ENCODE measurements at places on chromosomes 13 and 19.

DNA sequence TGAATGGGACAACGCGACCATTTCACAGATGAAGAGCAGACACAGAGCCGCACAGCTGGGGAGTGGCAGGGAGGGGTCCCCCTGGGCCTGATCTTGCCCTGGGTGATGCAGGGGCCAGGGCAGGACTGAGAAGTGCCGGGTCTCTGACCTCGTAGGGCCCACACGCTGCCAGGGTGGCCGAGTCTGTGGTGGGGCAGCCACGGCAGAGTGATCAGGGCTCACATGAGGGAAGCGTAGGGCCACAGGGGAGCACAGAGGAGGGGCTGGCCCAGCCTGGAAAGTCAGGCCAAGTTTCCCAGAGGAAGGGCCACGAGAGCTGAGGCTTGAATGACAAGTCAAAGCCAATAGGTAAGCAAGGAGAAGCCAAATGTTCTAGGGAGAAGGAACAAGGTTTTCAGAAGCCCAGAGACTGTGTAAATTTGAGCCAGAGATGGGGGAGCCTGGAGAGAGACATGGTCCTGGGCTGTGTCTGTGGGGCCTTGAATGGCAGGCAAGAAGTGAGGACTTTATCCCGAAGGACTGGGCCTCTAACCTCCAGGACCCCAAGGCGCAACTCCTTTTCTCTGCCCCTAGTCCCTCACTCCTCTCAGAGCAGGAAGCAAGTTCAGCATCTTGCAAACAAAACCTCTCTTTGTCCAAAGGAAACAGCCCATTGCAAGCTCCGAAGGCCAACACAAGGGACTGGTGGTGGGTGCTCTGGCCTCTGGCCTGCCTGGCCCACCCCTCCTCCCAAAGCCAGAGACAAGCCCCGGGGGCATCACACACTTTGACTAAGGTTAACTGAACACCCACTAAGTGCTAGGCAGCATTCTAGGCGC lies 31.7 kb upstream of the FXYD3 start:
- no peak for DNase-seq

DNA sequence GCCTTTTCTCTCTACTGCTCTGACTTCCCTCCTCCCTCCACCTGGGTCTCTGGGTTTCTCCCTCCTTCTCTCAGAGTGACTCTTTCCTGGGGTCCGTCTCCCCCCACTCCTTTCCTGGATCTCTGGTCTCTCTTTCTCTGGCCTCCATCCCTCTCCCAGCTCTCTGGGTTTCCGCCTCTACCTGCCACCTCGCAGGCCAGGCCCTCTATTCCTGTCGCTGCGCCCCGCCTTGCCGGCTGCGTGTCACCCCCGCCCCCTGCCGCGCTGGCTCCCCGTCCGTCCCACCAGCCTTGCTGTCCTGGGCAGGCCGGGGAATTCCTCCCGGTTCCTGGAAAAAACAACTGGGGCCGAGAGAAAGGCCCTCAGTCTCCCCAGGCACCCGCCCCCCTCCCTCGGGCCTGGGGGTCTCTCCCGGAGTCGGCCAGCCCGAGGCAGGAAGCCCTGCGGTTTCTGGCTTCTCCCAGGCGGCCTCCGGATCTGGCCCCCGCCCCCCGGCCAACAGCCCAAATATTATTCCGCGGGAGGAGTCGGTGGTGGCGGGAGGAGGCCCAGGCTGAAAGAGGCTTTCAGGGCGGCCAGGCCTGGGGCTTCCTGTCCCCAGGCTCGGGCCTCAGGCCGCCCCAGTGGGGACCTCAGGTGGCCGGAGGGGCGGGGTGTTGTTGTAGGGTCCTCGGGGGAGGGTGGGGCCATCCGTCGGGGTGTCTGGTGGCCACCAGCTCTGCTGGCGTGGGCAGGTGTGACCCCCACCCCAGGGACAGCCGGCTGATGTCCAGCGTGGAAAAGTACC lies 9.3 kb downstream of the IRF2BP1 start:
- DNase-seq: no peak

- DNase-seq: no peak
These were observed 17.6 kb upstream of the KLK4 start for GRCh38 chr19:50928831-50929230.

GRCh38 chr19:589693-590395 lies at the start of gene HCN2:
TSS of gene HCN2 (plus strand) at chr19:589881. CDS start at chr19:589946, 65 bp downstream.
- no peak for DNase-seq

DNA sequence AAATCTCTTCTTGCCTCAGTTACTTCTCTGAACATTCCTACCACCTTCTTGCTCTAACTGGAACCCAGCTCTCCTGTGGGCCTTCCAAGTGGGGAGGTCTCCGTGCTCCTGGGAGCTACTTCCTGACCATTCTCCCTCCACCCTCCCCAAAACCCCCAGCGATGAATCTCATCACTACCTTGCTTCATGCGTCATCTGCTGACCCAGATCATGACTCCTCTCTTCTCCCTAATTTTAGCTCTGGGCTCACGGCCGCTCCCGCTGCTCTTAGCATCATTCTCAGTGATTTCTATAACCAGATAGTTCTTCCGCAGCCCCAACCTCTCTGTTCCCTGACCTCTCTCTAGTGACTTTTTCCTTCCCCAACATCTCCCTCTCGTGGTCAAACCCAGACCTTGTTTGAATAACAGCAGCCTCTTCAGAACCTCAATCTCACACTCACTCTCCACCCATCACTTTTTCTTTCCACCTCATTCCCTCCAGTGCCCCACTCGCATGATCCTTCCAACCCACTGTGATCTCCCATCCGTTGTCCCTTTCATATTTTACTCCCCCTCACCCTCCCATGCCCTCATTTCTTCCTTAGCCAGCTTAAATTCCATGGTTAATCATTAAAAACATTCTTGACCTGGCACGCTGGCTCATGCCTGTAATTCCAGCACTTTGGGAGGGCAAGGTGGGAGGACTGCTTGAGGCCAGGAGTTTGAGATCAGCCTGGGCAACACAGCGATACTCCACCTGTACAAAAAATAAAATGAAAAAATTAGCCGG lies 21.8 kb downstream of the MRPS12 start:
- DNase-seq: no peak

- no peak for DNase-seq
These were observed 16.5 kb downstream of the DGKH start for GRCh38 chr13:42064966-42065365.

DNA sequence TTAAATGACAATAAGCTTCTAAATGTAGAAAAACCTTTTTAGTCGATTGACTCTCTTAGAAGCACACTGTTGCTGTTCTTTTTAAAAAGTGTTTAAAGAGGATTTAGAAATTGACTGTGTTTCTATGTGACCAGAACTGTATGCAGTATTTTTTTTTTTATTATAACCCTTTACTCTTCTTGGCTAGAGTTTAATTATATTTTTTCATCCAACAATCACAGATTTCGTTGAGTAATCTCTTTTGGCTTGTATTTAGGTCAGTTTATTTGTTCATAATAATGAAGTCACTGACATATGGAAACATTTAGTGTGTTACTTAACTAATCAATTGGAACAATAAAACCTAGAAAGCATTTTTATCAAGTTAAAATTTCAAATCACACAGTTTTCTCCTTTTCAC lies 19.9 kb downstream of the CSNK1A1L start:
- DNase-seq: no peak

- no peak for DNase-seq
These were observed 814 bp downstream of the S1PR2 start for GRCh38 chr19:10230173-10230860.

GRCh38 chr19:27729332-27729731 lies 1483.6 kb downstream of the UQCRFS1 start:
- DNase-seq: no peak

- DNase-seq: no peak
These were observed 1.5 kb downstream of the ONECUT3 start for GRCh38 chr19:1754636-1755466.

DNA sequence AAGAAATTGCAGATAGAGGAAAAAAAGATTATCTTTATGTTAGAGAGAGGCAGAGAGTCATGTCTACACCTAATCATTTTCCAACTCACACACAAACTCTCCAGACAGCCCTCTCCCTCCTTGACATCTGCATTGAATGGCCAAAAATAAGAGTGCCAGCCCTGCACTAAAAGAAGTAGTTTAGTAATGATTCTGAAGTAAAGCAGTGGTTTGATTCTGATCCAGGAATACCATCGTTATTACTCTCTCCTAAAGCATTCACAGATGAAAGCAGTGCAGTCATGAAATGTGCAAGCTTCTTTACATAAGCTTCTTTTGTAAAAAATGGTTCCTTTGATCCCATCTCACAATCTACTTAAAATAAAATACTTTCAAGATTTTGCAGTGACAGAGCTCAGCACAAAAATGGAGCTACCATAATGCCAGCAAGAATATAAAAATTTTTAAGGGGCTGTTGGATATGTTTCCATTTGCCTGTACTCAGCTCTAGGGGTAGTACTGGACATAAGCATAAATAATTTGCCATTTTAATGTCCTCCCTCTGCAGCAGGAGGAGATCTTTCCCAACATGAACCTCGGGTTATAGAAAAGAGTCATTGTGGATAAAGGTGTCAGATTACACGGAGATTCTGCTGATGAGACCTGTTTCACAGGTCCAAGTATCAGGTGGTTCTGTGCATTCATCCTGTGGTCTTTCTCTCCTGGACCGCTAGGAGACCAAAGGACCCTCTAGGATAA lies 406.3 kb downstream of the DCT start:
- no peak for DNase-seq

GRCh38 chr13:51298812-51299211 lies 40.7 kb upstream of the SERPINE3 start:
- no peak for DNase-seq

- DNase-seq: no peak
These were observed 5.9 kb downstream of the RPL18A start for GRCh38 chr19:17865364-17866311.

- DNase-seq: no peak
These were observed 13.3 kb upstream of the LAIR2 start for GRCh38 chr19:54489341-54489740.

GRCh38 chr19:10061717-10062310 lies 24.3 kb upstream of the SHFL start:
- DNase-seq: no peak

DNA sequence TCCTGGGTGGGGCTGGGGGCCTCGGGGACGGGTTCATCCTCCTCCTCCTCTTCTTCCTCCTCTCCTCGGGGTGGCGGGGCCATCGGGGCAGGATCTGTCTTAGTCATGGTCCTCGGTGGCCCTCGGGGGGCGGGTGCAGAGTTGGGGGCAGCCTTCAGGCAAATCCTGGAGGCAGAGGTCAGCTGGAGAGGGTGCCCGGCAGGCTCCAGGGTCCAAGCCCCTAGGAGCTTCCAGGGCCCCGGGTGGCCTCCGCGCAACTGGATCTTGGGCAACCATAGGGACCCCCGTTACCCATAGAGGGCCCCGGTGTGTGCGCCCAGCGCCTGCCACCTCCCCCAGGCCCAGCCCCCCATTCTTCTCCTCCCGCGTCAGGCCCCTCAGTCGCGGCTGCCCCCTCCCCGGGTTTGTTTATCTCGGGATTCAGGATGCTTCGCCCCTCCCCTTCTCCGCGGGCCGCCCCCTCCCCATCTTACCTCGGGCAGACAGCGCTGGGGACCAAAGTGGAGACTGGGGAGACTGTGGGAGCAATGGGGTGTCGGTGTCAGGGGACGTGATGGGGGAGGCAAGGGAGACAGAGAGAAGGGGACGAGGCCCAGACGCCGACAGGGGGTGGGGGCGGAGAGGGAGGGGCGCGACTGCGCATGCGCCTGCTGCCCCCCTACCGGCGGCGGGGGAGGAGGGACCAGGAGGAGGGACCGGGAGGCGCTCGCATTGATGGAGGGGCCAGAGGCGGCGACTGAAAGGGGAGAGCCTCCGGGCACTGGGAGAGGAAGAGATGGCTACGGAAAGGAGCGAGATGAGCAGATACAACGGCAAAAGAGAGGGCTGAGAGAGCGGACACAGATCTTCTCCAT lies at the start of gene CLIP3:
Gene CLIP3, minus strand, starts transcription at position 623 of the 854 bp plus-strand sequence. Its CDS starts 516 bp downstream, at position 107.
- DNase-seq: peak; percentile 85

DNA sequence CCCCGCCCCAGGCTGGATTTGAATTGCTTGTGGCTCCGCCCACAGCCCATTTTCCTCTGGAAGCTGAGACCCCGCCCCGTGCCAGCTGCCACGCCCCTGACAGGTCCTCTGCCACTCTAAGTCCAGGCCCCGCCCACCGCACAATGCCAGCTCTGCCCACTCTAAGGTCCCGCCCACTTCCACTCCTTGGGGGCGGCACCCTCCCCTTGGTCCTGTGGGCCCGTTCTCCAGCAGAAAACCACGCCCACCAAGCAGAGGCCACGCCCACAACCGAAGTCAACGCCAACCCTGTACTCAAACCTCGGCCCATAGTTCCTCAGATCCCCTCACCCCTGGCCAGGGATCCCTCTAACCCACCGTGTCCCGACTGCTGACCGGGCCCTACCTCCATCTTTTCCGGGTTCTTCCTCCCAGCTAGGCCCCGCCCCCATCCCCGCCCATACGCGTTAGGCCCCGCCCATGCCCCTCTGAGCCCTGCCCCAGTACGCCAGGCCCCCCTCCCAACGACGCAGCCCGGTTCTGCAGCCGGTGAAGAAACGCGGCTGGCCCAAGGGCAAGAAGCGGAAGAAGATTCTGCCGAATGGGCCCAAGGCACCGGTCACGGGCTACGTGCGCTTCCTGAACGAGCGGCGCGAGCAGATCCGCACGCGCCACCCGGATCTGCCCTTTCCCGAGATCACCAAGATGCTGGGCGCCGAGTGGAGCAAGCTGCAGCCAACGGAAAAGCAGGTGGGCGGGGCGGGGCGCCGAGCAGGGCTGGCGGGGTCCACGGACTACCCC lies 1.3 kb downstream of the HMG20B start:
- peak; percentile 81 for DNase-seq

DNA sequence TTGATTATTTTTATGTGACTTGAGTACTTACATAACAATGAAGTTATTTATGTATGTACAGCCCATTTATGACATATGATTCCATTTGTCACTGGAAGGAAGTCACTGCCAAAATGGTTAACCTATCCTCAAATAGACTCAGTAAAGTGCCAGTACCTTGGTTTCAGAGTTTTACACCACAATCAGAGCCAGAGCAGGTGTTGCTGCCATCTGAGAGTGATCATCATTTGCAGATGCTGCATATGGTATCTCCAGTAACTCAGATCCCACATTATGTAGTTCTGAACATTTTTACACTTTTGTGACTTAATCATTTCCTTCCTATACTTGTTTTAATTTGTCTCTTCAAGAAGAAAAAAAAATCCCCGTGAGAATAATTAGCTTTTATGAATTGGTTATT lies 313.3 kb downstream of the HS6ST3 start:
- no peak for DNase-seq

- DNase-seq: peak; percentile 99
These were observed 144.1 kb downstream of the DPF1 start for GRCh38 chr19:38079926-38080380.

GRCh38 chr19:58054901-58055874 lies 3.9 kb upstream of the ZNF135 start:
- no peak for DNase-seq

GRCh38 chr13:22161871-22162270 lies 491.0 kb downstream of the FGF9 start:
- no peak for DNase-seq

DNA sequence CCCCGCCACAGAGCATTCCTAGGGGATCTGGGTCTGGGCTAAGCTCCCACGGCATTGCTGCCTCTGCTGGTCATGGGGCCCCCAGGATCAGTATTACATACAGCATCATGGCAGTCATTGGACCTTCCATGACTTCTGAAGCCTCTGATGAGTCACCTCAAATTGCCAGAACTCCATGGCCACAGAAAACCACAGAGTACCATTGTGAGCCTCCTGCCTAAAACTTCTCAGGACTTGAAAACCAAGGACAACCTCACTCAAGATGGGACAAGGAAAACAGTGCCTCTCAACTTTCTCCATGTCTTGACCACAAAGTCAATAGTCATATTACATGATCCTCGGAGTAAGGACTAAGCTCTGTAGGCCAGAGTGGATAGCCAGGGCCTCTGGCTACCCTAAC lies 306.0 kb downstream of the GPC5 start:
- no peak for DNase-seq

Data from H54 (cell line).